Left lobe of liver (tissue), 2 donors: ENCODE measurements at places on chromosomes 1 and 21. TPM values are rescaled to one million over a fixed set of nuclear protein-coding genes. Genes with fewer than 3 reads are reported as not detected.
A peak's percentile ranks its signal among the peaks of the same experiment; 100 is the strongest.

DNA sequence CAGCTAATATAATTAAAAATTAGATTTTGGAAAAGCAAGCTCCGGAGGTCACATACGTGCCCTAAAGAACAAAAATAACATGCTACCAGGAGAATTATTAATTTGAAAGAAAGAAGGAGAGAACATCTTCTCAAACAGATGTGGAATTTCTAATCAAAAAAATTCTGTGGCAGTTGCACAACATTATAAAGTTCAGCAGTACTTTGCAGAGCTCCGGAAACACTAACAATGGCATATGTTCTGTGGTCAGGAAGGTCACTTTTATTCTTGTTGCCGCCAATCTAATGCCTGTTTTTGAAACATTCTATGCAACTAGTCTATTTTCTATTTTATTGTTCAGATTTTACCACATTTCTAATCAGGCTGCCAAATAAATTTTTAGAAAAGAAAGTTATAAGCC is 186.8 kb downstream of the SMYD3 start:
- no peak for DNase-seq

DNA sequence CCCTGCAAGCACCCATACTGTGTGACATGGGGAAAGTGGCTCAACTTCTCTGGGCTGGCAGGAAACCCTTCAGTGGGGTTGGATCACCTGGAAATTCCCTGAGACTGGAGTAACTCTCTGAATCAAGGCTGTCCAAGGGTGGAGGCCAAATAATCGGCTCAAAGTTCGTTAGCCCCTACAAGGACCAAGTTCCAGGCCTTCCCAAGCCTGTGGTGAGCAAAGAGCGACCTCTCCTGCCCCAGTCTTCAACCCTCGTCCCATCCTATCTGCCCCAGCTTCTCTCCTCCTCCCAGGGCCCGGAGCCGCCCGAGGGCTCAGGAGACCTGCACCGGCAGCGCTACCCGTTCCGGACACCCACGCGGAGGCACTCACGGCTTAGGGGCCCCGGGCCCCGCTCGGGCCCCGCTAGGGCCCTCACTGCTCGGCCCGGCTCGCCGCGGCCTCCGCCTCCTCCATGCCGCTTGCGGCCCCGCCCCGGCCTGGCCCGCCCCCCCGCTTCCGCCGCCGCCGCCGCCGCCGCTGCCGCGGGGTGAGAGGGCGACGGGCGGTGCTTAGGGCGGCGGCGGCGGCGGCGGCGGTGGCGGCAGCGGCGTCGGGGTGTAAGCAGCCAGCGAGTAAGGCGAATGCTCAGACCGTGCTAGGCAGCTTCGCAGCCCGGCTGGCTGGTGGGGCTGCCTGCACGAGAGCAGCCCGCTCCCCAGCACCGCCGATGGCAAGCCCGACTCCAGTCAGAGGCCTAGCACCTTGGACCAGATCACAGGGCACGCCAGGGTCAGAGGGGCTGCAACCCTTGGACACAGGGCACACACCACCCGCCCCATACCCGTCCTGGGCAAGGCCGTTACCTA is at the start of gene POMGNT1:
Gene POMGNT1 (minus strand): TSS at position 471 of the 848 bp plus-strand sequence. CDS start 613 bp downstream, outside the sequence.
- peak; percentile 80 for DNase-seq

DNA sequence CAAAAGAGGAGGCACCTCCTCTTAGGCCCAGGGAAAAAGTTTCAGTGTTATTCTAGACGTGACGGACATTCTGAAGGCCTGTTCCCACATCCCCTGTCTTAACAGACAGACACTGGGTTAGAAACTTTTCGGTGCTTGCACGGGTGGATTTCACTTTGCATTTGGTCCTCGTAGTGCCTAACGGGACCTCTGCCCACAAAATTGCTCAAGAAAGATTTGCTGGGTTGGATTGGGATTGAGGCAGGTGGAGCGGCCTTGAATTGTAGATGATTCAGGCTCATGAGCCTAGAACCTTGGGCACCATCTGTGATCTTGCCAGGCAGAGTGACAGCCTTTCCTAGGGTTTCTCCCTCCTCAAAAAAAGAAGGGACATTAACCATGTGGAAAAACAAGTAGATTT is 2.8 kb downstream of the PLA2G5 start:
- DNase-seq, result no peak

DNA sequence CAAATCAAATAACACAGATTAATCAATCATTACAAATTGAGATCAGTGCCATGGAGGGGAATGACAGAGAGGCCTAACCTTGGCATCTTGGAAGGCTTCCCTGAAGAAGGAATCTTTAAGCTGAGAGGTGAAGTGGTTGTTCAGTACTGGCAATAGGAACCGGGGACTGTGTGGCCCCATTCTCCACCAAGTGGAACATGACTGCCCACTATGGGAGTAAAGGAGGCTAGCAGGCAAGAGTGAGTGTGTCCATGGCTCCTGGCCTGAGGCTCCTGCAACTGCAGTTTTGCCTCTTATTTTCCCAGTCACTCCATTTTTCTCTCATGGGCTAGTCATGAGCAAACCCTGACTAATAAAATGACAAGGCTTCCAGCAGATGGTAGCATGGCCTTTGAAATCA is 112.2 kb upstream of the GJB5 start:
- no peak for DNase-seq

- no peak for DNase-seq
These were observed 17.2 kb upstream of the RLF start for GRCh38 chr1:40143891-40144575.

DNA sequence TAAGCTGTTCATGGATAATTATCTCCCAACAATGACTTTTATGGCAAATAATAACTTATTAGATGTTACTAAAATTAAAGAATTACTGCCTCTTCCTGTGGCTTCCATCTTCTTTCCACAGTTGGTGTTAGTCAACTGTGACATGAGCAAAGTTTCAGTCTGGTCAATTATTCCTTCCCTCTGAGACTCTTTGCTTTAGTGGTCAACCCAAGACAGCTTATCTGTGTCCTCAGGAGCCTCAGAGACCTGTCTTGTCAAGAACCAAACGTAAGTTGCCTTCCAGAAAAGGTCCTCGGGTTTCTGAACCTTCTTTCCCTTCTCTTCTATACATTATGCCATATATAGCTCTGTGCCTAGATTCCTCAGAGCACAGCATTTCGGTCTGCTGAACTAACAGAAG is 263.2 kb upstream of the ZP4 start:
- DNase-seq, result no peak

GRCh38 chr21:39313042-39313570 is 326 bp downstream of the BRWD1 start:
- DNase-seq, result peak; percentile 63

DNA sequence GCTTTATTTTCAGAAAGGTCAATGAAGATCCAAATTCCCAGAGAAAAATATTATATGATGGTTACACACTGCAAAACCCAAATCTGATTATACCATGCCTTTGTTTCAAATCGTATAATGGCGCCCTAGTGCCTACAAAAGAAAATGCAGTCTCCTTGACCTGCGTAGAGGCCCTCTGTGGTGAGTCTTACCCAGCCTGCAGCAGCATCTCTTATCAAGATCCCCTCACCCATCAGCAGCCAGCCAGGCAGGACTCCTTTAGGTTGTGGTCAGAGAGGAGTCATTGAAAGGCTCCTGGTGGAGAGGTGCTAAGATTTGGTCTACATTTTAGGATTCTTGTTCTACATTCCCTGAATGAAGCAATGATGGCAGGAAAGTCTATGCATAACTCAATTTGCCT is 23.7 kb upstream of the DAB1 start:
- no peak for DNase-seq

DNA sequence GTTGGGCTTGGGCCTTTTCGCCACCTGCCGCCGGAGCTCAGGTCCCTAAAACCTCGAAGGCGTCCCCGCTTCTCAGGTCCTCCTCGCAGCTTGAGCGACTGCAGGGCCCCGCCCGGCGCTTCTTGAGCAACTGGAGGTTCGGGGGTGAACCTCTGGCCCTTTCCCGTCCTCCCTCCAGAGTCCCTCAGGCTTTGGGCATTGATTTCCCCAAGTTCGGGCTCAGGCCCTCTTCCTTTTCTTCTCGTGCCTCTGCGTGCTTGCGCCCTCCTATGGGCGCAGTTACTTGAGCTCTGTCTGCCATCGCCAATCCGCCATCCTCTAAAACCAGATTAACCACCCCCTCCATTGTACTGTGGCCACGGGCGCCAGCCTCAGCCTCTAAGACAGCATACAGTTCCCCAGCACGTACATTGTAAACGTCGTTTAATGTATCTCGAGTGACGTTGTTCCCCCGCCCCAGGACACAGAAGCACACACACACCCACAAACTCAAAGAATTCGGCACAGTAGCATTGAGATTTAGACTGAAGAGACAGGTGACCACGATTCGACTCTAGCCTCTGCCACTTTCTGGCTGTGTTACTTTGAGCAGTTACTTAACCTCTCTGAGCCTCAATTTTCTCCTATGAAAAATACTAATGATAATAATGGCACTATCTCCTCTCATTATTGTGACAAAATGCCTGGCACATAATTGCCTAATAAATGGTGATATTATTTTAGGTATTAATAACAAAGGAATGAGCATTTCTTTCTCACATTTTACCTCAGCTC is 22.6 kb downstream of the BTG2 start:
- no peak for DNase-seq

GRCh38 chr1:34645109-34645688 is 109.6 kb upstream of the GJB5 start:
- no peak for DNase-seq

DNA sequence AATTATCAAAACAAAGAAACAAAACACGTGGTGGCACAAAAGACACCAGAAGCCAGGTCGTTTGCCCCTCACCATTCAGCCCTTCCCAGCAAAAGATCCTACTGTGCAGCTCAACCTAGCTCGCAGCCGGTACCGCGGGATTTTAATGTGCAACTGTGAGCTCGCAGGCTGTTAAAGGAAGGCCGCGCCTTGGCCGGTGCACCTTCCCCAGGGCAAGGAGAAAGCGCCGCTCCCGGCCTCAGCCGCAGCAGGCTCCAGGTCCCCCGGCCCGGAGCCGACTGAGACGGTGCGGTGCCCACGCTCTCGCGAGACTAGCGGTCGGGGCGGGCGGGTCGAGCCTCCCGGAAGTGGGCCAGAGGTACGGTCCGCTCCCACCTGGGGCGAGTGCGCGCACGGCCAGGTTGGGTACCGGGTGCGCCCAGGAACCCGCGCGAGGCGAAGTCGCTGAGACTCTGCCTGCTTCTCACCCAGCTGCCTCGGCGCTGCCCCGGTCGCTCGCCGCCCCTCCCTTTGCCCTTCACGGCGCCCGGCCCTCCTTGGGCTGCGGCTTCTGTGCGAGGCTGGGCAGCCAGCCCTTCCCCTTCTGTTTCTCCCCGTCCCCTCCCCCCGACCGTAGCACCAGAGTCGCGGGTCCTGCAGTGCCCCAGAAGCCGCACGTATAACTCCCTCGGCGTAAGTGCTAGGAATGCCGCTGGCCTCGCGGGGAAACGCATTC is at the start of gene AGL:
Gene AGL (plus strand): TSS at position 618 of the 715 bp plus-strand sequence. CDS start 682 bp downstream, outside the sequence.
- peak; percentile 92 for DNase-seq

DNA sequence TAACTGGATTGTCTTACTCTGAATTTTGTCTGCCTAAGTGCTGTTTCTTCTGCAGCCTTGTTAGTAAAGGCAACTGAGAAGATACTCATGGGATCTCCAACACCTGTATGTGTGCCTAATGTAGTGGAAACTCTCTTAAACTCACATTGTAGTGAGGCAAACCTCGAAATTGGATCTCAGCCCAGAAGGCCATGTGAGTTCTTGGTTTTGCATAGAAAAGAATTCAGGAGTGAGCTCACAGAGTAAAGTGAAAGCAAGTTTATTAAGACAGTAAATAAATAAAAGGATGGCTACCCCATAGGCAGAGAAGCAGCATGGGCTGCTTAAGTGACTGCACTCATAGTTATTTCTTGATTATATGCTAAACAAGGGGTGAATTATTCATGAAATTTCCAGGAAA is 1344.7 kb downstream of the NCAM2 start:
- no peak for DNase-seq

DNA sequence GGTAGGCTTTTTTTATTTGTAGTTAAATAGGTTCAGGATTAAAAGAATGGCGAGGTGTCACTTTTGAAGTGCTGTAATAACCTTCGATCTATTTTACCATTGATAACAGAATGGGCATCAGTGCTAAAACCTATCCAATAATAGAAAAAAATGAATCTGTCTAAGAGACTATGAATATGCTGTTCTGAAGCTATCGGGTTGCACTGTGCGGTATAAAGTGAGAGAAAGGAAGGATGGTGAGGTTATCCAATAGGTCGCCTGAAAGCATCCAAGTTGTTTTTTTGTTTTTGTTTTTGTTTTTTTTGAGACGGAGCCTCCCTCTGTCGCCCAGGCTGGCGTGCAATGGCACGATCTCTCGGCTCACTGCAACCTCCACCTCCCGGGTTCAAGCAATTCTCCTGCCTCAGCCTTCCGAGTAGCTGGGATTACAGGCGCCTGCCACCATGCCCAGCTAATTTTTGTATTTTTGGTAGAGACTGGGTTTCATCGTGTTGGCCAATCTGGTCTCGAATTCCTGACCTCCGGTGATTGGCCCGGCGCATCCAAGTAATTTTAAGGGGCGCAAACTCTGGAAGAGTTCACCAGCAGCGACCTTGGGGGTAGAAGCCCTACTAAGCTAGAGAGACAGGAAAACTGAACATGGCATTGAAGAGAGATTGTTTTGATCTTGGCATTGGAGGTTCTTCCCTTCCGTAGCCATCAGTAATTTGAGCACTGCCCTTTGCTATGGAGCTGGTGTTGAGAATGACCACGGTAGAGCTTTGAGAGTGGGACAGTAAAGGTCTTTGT is 8.7 kb upstream of the MDM4 start:
- no peak for DNase-seq

RNU1-3 gene
- 1,159 TPM for total RNA-seq
